Renal cortex interstitium (tissue), 15 donors: ENCODE measurements at places on chromosomes 3 and 15.

DNA sequence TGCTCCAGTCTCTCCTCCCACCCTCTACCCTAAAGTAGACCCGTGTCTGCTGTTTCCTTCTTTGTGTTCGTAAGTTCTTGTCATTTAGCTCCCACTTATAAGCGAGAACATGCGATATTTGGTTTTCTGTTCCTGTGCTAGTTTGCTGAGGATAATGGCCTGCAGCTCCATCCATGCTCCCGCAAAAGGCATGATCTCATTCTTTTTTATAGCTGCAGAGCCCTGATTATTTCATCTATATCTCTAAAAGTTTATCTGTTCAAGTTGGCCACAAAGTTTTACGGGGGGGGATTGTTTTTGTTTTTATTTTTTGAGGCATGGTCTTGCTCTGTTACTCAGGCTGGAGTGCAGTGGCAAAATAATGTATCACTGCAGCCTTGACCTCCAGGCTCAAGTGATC, 4.4 kb upstream of the NEO1 start:
- DNase-seq = no peak

GRCh38 chr3:122960652-122961051, 66.9 kb downstream of the SEMA5B start:
- DNase-seq = no peak

DNA sequence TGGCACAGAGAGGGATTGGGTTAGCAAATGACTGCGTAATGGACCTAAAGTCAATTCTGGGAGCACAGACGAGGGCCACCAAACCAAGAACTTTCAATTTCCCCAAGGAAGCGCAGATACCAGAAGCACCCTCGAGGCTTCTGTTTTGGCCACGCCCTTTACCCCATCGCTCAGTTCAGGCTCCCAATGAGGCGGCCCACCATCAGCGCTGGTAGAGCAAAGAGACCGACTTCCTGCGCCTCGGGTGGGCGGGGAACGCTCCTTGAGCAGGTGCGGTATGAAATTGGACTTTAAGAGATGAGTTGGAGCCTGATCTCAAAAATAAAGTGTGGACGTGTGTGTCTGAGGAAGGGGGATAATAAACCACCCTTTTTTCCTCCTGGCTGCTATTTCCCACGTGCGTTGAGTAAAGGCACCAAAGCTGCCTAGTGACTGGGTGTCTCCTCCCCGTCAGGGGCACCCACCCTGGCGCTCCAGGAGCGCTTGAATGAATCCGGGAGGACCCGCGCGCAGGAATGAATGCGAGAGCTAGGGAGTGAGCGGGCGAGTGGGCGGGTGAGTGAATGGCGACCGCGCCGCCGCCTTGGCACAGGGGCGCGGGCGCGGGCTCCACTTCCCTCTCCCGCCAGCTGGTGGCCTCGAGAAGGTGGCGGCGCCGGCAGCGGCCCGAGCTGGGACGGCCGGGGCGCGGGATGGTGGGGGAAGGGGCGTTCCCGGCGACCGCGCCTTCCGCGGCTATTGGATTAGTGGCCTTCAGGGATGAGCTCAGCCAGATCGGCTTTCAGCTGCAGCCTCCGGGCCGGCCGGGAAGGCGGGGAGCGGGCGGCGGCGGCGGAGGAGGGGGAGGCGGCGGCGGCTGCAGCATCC, at the start of gene SPSB4:
SPSB4 (plus strand) TSS at position 772 of the 867 bp plus-strand sequence. CDS start 14,758 bp downstream, outside the sequence.
- peak; percentile 82 for DNase-seq

GRCh38 chr3:143830786-143831185, 17.5 kb downstream of the SLC9A9 start:
- DNase-seq = no peak

- no peak for DNase-seq
Observed at GRCh38 chr3:56754741-56755417, 46.9 kb downstream of the ARHGEF3 start.

DNA sequence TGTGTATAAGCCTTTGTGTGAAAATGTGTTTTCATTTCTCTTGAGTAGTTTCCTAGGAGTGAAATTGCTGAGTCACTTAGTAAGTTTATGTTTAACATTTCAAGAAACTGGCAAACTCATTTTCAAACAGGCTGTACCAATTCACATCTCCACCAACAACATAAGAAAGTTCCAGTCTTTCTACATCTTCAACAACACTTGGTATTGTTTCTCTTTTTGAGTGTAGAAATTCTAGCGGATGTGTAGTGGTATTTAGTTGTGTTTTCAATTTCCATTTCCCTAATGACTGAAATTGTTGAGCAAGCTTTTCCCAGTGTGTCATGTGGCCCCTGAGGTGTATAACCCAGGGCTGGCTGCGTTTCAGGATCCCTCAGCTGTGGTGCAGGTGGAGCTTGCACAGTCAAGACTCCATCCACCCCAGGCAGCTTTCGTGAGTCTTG, 258.5 kb downstream of the PDCD6IP start:
- DNase-seq = no peak

- no peak for DNase-seq
Observed at GRCh38 chr15:74651242-74651741, 35.7 kb downstream of the CLK3 start.

- no peak for DNase-seq
Observed at GRCh38 chr3:64213962-64214379, 11.3 kb downstream of the PRICKLE2 start.

GRCh38 chr3:12556314-12556689, 585 bp upstream of the MKRN2 start:
- DNase-seq = no peak

DNA sequence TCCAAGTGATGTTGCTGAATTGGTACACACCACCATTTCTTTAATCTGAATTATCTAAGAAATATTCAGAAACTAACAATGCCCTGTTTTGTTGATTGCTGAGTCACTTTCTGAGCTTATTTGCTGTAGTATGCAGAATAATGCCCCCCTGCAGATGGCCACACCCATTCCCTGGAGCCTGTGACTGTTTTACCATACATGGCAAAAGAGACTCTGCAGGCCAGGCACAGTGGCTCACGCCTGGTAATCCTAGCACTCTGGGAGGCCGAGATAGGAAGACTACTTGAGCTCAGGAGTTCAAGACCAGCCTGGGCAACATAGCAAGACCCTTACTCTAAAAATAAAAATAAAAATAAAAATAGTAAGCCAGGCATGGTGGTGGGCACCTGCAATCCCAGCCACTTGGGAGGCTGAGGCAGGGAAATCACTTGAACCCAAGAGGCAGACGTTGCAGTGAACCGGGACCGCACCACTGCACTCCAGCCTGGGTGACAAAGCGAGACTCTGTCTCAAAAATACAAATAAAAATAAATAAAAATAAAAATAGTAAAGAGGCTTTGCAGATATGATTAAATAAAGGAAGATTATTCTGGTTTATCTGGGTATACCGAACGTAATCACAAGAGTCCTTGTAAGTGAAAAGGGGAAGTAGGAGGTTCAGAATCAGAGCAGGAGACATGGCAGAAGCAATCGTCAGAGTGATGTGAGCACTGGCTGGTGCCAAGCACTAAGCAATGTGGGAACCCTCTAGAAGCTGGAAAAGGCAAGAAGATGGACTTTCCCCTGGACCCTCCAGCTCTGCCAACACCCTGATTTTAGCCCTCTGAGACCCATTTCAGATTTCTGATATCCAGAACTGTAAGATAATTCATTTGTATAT, 19.0 kb downstream of the PCYT1A start:
- no peak for DNase-seq

DNA sequence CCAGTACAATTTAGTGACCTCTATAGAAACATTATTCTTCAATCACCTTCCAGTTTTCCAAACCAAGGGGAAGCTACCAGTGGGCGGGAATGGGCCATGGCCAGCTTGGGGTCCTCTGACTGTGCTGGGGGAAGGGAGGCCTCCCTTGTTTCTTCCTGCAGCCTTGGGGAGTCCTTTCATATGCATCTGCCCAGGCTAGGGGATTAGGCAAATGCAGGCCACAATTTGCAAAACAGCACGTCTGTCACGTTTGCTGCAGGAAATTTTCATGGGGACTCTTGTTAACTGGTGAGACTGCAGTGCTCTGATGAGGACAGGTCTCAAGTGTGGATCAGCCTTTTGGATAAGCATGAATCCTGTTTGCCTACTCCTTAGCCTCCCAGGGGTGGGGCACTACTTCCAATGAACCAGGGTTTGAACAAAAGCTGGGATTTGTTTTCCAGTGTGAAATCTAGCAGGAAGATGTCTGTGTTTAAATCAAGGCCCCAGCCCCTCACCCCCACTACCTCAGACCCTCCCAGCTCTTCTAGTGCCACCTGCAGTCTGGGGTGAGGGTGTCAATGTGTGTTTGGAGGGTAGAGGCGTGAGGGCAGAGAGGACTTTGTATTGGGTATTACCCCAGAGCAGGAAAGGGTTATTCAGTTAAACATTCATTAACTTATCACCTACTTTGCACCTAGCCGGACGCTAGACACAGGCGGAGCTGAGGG, 219.9 kb downstream of the OPA1 start:
- DNase-seq = no peak

DNA sequence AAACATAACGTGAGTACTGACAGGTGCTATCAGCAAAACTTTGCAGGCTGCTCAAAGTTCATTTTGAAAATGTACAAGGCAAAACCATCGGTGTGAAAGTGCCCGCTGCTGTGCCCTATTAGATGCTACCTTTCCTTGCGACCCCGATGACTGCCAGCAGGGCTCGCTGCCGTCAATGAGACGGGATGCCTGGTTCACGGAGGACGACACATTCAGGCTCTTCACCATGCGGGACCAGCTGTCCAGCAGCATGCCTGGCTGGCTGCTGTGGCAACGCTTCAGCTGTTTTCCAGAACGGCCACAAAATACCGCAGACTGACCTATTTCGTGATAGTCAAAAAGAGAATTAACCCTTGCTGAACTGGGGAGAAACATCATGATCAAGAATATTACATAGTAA, 92.7 kb upstream of the OCA2 start:
- peak; percentile 71 for DNase-seq

- no peak for DNase-seq
Observed at GRCh38 chr3:30457081-30457480, 149.3 kb upstream of the TGFBR2 start.

DNA sequence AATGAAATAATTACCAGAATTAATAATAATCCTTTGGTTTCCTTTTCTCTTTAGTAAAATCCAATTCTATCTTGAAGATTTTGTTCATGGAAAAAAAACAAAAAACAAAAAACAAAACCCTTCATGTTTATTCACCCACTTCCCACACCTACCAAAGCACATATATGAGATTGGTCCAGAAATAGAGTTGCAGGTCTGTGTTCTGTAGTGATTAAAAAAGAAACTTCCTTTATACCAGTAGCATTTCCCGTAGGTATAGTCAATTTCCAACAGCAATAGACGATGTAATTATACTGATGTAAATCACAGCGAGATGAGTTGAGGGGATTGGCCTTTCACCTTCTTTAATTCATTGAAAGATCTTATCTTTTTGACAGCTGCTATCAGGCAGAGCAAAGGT, 194.6 kb downstream of the SOX2 start:
- no peak for DNase-seq

GRCh38 chr3:125024817-125025216, 31.0 kb downstream of the HEG1 start:
- no peak for DNase-seq

DNA sequence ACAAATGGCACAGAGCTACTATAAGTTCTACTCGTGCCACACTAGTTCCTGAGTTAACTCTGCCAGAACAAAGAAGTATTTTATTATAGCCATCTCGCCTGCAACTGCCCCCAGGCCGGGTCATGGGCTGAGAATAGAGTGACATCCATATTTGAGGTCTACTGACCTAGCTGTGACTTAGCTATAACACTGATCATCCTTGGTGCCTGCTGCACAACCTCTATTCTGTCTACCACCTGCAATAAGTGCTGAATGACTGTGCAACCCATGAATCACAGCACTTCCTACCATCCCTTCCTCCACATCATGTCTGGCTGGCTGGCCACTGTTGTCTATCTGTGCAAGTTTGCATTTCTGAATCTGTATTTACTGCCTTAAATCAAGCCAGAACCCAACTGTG, 506.5 kb upstream of the TBL1XR1 start:
- no peak for DNase-seq

GRCh38 chr3:128316481-128316891, 150.2 kb downstream of the DNAJB8 start:
- DNase-seq = no peak

DNA sequence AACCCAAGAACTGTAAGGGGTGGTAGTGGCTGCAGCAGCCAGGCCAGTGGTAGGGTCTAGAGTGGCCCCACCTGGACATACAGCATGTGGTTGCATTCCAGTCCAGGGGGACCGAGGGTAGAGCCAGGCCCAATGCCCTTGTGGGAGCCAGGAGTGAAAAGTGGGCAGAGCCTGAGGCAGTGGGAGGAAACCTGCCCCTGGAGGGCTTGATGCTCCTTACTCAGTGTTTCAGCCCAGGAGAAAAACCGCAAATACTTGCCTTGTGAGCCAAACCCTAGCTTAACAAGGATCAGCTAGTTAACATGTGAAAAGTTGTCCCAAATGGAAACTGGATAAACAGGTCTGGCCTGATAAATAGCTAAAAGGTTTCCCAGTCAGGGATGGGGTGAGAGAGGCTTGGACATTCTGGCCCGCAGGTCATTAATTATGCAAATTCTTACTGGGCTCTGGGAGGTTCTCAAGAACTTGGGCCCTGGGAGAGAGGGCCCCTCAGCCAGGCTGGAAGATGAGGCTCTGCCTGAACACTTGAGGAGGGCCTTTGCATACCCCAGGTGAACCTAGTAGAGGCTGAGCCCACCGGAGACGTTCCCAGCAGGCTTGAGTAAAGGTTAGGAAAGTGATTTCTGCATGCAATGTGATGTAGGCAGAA, 222.1 kb downstream of the THSD4 start:
- DNase-seq = no peak

GRCh38 chr3:15336057-15336456, 3.7 kb upstream of the SH3BP5 start:
- DNase-seq = no peak

DNA sequence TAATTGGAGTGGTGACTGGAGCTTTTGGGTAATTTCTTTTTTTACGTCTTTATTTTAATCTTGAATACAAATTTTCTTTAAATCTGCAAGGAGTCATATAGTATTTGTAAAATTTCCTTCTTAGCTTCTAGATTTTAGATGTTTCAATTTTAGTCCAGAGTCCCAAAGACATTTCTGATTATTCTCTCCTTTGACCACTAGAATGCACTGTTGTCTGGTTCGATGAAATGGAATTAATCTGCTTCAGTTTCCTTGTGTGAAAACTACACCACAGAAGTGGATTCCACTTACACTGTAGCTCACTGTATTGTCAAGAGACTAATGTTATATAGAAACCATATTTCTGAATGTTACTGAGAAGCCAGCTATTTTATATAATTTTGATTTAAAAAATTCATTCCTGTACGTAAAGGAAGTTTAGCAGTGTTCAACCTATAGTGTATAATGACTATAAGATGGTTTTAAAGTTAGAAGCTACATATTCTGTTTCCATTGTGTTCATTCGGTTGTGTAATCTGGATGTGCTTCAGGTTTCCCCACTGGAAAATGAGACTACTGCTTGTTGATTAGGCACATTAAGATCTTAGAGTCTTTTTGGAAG, 6.1 kb downstream of the GRAMD1C start:
- peak; percentile 35 for DNase-seq
